Inflammatory macrophage treated with lipopolysaccharide for 1 hour (primary cell): ENCODE measurements at places on chromosomes 2 and 18.

DNA sequence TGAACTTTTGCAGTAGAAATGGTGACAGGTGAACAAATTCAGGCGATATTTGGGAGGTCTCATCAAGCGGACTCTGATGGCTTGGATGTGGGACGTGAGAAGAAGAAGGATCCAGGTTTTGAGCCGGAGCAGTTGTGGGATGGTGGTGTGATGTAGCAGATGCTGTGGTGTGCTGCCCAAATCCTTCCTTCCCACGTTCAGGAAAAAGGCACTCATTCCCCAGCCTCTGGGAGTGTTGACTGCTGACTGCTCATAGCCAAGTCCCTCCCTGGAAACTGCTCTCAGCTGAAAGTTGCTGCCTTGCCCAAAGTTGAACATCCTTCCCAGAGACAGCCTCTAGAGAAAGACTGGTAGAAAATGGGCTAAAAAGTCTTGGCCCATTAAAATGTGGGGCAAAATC is 890.3 kb upstream of the ACVR2A start:
- no peak for DNase-seq

- DNase-seq: no peak
Measured at GRCh38 chr2:64120928-64121327, 23.3 kb downstream of the PELI1 start.

- DNase-seq: no peak
Measured at GRCh38 chr2:34954758-34955157, 1355.7 kb upstream of the FAM98A start.

GRCh38 chr2:152546230-152546837 is 170.9 kb downstream of the PRPF40A start:
- DNase-seq: no peak

- DNase-seq: no peak
Measured at GRCh38 chr18:13987956-13988355, 72.6 kb upstream of the MC2R start.

GRCh38 chr2:136932700-136933099 is 167.4 kb downstream of the THSD7B start:
- DNase-seq: no peak

DNA sequence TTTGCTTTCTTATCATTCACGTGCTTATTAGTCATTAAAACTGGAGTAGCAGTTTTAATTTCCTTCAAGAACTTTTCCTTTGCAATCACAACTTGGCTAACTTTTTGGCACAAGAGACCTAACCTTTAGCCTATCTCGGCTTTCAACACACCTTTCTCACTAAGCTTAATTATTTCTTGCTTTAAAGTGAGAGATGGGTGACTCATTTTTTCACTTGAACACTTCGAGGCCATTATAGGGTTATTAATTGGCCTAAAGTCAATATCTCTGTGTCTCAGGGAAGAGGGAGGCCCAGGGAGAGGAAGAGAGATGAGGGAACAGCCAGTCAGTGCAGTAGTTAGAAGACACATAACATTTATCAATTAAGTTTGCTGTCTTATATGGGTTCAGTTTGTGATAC is 289.8 kb downstream of the RBM43 start:
- DNase-seq: no peak

DNA sequence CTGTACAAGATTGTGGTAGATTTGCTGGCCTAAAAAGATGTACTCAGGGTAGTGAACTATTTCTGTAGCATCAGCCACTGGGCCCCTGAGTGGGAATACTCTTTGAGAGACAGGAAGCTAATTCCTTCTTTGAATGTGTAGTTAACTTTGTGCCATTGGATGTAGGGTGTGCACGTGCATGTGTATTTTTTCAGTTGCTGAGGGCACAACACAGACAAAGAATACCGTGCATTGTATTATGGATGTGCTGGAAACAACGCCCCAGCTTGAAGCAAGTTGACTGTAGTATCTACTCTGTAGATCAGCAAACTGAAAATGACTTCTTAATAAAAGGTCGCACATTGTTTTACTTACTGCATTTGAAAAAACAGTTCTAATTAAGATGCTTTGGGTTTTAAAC is 14.1 kb downstream of the CRIM1 start:
- no peak for DNase-seq

DNA sequence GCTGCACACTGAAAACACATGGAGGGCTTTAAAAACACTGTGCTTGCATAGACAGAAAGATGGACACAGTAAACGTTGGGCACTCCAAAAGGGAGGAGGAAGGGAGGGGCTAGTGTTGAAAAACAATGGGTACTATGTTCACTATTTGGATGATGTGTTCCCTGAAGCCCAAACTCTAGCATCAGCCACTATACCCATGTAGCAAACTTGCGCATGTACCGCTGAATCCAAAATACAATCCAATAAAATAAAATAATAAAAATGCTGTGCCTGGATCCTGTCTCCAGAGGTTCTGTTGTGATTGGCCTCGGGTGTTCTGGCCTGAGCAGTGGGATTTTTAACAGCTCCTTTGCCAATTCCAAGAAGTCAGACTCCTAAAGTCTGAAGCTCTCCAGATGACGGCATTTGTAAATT is 166.0 kb downstream of the TMEM182 start:
- DNase-seq: no peak

- DNase-seq: no peak
Measured at GRCh38 chr2:160349306-160349705, 144.3 kb downstream of the RBMS1 start.

DNA sequence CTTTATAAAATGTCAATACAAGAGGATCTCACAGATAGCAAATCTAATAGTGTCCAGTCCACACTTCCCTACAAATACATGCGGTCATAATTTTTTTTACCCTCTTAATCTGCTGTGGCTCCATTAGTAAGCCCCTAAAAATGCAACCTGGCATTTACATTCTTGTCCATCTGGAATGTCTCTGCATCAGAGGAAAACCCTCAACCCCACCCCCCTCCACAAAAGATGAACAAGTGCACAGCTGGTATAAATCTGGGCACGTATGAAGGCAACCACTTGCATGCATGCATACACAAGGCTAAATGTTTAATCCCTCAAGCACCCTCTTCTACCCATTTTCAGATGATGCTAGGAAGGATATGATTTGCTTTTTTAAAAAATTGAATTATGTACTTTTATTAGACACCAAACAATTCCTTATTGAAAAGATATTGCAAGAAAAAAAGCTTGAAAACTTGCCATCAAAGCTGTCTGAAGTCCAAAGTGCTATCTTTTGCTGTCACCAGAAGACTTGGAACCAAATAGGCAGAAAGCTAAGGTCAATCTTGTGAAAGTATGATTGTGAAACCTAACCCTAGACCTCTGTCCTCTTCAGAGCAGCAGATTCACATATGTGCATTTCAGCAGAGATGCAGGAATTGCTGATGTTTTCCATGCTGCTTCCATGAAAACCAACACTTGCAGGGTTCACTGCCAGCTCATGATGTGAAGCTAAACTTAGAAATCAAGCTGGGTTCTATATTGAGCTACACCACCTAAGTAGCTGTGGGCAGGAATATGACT is 39.0 kb downstream of the IRS1 start:
- DNase-seq: no peak

- no peak for DNase-seq
Measured at GRCh38 chr18:39784541-39784940, 2170.5 kb upstream of the PIK3C3 start.

DNA sequence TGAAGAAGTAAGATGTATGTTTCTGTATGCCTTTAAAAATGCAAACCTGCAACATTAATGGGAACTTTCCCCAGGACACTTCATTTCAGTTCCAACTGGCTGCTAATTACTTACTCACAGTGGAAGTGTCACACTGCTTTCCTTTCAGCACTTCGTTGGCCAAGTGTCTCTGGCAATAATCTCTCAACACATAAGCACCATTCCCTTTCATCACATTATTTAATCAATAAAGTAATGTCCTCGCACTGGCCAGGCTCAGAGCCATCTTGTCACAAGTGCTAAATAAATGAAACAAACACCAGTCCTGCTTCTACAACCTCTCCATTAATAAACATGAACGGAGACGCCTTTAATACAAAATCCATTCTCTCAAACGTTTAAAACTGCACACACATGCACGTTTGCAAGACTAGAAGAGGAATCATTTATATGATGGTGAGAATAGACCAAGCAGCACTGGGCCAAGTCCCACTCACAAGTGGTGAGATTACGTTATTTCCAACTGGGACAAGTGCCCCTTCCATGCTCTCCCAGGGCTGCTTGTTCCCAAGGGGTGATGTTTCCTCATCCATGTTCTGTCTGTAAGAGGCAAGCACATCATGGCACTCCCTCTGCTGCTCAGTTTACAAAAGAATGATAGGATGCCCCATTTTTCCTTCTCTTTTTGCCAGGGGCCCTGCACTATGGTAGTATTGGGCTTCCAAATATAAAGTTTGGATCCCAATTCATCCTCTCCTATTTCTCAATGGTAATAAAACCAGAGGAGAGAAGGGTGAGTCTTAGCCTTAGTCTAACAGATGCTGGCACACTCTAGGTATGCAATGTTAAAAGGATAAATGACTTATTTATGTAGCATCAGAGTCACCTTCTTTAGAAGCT is 56.8 kb upstream of the ETAA1 start:
- DNase-seq: no peak

- no peak for DNase-seq
Measured at GRCh38 chr18:22349317-22349898, 68.3 kb downstream of the CTAGE1 start.

DNA sequence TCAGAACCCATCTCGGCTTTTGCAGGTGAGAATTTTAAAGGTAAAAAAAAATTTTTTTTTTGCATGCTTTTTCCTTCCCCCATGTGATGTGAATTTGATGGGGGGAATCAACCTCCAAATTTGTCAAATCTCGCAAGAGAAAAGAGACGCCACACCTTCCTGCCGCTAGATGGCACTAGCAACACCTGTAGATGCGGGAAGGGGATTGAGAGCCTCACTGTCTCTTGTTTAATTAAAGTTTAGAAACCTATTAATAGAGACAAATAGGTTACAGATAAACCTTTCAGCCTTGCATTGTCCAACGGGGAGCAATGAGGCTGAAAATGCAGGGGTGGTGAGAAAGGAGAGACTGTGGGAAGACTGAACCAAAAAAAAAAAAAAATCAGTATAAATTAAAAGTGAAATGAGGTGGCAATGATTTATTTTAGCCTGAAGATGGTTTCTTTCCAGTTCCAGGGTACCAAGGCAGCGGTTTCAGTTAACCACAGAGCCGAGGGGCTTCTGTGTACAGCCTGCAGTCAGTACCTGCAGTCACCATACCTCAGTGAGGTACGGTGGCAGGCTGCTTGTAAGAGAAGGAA is 84.6 kb downstream of the NRP2 start:
- peak; percentile 16 for DNase-seq

- no peak for DNase-seq
Measured at GRCh38 chr2:144567745-144568144, 47.8 kb upstream of the ZEB2 start.

GRCh38 chr18:70390371-70391090 is 101.7 kb downstream of the SOCS6 start:
- no peak for DNase-seq

DNA sequence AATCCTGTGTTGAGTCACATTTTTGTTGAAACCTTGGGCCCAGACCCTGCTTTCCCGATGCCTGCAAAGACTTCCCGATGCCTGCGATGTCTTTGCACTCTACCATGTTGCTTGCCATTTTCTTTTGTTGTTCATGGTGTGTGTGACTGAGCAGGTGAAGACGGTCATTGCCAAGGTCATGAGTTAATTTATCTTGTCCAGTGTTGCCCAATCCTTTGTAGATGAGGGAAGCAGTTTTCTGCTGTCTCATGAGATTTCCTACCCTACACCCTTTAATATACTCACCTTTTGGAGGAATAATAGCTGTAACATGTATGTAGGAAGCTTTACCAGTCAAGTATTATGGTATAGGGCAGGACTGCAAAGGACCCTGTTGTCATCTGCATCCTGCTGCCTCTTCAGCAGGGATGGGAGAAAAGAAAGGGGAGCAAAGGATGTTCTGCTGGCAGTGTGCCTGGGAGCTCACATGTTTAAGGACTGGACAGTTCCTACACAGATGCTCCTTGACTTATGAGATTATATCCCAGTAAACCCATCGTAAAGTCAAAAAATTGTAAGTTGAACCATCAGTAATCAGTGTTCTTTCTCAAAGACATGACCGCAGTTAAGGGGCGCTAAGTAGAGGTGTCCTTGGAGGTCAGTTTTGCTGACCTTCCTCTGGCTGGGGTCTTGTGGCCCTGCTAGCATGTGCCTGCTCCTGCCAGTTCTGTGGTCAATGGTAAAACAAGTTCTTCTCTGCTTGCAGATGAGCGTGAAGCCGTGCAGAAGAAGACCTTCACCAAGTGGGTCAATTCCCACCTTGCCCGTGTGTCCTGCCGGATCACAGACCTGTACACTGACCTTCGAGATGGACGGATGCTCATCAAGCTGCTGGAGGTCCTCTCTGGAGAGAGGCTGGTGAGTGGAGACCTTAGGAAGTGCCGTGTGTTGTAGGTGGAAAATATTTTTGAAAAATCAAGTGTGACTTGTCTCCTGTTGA is 124.8 kb upstream of the EML6 start:
- no peak for DNase-seq

DNA sequence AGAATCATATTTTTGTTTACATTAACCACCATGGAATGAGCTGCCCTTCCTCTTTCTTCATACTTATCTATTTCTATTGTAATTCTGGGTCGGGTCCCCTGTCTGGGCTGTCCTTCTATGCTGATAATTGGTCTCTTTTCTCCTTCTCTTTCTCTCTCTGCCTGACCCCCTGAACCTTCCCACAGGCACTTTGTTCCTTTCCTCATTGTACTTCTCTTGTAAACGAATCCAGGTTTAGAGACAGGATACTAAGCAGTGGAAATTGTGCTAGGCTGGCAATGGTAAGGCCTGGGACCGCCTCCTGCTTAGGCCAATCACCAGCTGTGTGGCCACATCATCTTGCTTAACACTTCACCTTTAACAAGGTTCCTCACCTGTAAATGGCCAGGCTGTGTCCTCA is 137.0 kb downstream of the ZNF532 start:
- DNase-seq: no peak

DNA sequence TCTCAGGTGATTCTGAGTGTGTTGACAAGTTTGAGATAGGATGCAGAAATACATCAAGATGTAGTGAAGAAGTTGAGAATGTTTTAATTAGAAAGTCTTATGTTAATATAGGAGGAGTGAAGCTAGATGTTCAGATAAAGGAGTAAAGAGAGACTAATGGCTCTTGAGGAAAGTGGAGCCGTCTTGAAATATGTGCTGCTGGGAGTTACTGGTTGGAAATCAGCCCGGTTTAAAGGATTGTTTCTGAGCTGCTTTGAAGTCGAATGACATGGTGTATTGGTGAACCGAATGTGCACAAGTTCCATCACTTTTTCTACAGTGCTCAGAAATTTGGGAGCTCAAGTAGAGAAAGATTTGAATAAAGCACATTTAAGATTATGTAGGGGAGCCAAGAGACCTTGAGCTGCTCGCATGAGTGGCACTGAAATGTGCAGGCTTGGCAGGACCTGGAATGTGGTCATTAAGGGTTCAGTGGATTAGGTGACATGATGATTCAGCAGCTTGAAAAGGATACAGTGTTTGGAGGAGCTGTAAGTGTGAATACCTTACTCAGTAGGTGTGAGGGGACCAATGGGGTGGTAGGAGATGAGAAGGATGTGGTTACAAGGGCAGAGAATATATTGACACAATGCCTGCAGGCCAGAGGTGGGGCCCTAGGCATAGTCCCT is 68.6 kb downstream of the CAB39 start:
- no peak for DNase-seq
